Stomach (tissue), 19 donors: ENCODE measurements at places on chromosomes 6 and 20. TPM values are rescaled to one million over a fixed set of nuclear protein-coding genes. Genes with fewer than 3 reads are reported as not detected.

Gene POU3F2
- not detected for total RNA-seq

Gene TMC2
- total RNA-seq = not detected

Gene HRH3
- not detected for total RNA-seq

Gene OOEP
- not detected for total RNA-seq

Gene FAM135A
- total RNA-seq = 48.7 TPM

Gene PCSK2
- 3.7 TPM for total RNA-seq

Gene MDC1
- 14.0 TPM for total RNA-seq

Gene PRIM2
- total RNA-seq = 19.6 TPM

Gene RIMS1
- total RNA-seq = 16.5 TPM
